Epithelial cell of proximal tubule (primary cell): ENCODE measurements at places on chromosomes 5 and 9. TPM values are rescaled to one million over a fixed set of nuclear protein-coding genes. Genes with fewer than 3 reads are reported as not detected.

The ZNF462 gene
- total RNA-seq = 8.8 and 22.1 TPM in 2 replicates

The CDH9 gene
- total RNA-seq = not detected in 2 replicates

The SLC25A2 gene
- total RNA-seq = 0.29 TPM in 1 of 2 replicates, not detected in the other

The STPG3 gene
- total RNA-seq = not detected in 2 replicates

The IER5L gene
- total RNA-seq = 43.2 and 50.8 TPM in 2 replicates

The ST6GALNAC4 gene
- total RNA-seq = 27.4 and 28.2 TPM in 2 replicates

The SH3GL2 gene
- total RNA-seq = 0.87 and 3.4 TPM in 2 replicates
